Upper lobe of left lung (tissue), 6 donors: ENCODE measurements at places on chromosomes 4 and X. TPM values are rescaled to one million over a fixed set of nuclear protein-coding genes. Genes with fewer than 3 reads are reported as not detected.

PTTG2 gene
- 0.43 TPM for total RNA-seq

GRCh38 chr4:142563682-142564291 is 282.3 kb downstream of the INPP4B start:
- DNase-seq, result no peak

DNA sequence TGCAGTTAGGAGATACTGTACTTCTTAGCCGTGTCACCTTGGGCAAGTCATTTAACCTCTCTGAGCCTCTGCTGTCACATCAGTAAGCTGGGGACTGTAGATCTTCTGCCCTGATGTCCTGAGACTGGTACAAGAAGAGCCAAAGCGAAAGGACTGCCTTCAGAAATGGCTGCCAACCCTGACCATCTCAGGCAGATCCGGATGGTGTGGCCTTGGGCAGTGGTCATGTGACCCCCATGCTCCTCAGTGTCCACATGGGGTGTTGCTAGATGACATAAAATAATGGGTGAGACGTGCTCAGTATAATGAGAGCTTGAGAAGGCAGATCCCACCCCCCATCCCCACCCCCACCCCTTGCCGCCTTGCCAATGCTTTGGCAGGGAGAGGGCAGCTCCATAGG is 60.4 kb upstream of the MTM1 start:
- DNase-seq, result no peak

DNA sequence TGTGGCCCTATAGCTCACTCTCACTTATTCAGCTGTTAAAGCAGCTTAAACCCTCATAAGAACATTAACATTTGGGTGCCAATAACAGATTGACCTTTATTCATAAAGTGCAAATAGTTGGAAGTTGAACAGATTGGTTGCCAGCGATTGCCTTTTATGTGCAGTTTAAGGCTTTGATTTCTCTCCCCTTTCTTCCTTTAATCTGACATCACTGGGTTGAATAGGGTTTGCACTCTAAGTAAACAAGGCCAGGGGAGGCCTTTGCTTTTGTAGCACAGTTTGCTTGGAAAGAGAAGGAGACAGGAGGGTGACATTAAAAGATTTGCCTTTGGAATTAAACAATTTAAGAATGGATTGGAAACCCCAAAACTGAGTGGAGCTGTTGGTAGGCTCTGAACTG is 114.3 kb downstream of the NKX6-1 start:
- DNase-seq, result no peak

DNA sequence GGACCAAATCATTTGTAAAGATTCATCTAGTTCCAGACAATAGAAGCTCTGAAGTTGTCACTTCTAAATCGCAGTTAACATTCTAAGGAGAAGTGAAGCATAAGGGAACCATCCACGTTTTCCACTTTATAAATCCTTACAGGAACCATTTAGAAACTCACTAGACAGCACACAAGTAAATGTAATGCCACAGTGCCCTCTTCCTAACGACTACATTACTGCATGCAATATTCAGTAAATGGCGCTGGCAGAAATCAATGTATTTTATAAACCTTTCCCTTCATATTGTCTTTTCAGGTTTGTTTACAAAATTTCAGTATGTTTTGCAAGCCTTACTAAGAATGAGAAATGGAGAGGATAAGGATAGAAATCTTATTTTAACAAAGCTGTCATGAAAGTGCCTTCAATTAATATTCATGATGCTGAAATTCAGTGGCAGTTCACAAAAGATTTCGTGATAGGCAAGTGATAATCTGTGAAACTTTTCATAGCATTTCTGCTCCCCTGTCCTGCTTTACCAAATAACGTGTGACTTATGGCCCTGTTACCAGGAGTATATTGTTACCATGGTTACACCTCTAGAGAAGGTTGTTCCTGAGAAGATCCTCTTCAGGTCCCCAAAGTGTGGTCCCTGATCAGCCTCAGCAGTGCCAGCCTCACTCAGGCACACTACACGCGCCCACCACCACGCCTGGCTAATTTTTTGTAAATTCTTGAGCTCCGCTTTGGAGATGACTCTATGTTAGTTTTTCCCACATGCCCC is 54.2 kb downstream of the TMA16 start:
- DNase-seq, result no peak

SPARCL1 gene
- 380 TPM for total RNA-seq
